Left lobe of liver (tissue), 2 donors: ENCODE measurements at places on chromosomes 6 and 20.

DNA sequence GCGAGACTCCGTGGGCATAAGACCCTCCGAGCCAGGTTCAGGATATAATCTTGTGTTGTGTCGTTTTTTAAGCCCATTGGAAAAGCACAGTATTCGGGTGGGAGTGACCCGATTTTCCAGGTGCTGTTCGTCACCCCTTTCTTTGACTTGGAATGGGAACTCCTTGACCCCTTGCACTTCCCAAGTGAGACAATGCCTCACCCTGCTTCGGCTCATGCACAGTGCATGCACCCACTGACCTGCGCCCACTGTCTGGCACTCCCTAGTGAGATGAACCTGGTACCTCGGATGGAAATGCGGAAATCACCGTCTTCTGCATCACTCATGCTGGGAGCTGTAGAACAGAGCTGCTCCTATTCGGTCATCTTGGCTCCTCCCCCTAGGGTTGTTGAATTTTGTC, 307.7 kb upstream of the DEFB115 start:
- DNase-seq = peak; percentile 11

DNA sequence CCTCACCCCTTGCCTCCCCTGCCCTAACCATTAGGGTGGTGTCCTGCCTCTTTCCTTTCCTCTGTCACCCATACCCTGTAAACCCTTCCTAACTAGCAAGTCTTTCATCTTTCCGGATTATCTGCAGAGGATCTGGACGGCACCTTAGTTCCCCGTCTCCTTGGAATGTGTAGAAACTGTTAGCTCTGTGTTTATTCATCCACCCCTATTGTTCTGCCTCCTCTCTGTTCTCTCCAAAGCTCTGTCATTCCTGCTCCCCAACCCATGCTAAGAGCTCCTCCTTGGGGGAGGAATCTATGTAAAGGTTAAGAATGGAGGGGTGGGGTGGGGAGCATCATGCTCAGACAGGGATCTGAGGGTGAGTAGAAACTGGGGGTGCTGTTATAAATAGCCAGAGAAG, 39.4 kb upstream of the KCNK5 start:
- no peak for DNase-seq

DNA sequence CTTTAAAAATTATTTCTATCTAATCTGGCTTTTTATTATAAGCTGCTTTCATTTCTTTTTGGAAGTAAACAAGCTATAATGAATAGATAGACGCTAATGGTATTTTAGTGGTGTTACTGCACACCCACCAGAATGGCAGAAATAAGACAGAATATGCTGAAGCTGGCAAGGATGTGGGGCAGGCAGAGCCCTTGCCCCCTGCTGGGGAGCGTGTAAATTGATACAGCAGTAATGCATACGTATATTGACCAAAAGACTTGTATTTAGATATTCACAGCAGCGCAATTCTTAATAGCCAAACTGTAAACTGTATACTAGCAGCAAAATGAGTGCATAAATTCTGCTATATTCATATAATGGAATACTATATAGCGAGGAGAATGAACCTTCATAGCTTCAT, 35.3 kb downstream of the TMEM181 start:
- DNase-seq = no peak

DNA sequence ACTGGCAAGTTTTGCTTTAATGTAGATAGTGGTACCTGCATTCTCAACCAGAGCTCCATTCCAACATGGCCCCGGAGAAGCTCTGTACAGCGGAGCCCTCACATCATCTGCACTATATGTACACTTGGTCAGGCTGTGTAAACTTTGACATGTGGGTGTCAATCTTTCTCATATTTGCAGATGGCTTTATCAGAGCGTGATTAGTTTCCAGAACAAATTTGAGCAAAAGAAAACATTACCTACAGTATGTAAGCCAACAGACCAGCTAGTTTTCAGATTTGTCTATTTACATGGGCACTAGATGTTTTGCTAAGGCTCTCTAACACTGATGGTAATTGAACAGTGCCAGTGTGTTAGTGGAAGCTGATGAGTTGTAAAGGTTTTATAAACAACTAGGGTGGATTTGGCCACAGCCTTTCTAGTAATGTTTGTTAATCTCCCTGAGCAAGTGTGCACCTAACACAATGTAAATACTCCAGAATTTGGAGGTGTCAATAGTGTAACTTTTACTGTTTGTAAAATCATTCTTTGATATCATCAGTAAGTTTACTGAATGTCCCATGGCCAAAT, 131.8 kb downstream of the FOXA2 start:
- DNase-seq = no peak
